ENCODE measurements at places on chromosomes 1 and 21.
A peak's percentile ranks its signal among the peaks of the same experiment; 100 is the strongest.

- no peak for DNase-seq
Observed at GRCh38 chr1:77540501-77541161, 141.8 kb downstream of the ZZZ3 start.

DNA sequence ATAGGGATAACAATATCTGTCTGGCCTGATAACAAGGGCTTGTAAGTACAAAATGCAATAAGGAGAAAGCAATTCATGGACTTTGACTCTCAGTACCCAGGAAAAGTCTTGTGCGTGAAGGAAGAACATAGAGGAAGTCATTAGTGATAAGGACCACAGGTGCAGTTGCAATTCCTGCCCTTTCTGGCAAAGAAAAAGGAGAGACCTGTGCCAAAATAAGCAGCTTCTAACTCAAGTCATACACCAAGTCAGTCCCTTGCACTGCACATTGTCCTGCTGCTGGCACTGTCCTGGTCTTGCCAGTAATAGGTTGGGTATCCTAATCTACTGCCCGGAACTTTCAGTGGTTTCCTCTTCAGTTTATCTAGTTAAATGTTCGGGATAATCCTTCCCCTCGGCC is 14.8 kb upstream of the SOD1 start:
- DNase-seq: no peak

DNA sequence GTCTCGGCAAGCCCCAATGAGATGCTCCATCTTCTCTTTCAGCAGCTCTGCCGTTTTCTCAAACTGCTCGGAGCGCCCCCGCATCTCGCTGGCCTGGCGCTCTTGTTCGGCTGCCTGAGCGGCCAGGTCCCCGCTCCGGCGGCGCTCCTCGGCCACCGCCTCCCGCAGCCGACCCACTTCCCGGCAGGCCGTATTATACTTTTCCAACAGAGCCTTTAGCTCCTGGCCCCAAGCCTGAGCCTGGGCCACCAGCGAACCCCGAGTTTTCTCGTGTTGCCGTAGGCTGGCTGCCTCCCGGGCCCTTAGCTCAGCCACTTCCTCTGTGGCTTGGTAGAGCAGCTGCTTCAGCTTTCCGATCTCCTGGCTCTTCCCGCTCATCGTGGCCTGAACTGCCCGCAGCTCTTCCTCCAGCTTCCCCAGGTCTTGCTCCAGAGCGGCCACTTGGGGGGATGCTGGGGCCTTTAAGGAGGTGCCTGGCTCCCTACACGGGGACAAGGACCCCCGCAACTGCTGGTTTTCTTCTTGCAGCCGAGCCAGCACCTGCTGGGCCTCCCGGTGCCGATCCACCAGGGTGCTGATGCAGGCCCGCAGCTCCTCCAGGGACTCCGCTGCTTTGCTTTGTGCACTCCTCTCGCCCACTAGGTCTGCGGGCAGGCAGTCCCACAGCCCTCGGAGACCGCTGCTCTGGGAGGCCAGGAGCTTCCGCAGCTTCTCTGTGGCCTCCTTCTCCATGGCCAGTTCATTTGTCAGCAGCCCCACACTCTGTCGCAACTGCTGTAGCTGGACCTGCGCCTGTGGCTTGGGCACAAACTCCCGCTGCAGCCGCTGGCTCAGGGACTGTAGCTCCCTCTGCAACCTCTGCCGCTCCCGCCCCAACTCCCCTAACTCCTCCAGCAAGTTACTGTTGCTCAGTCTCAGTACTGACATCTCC is 13.4 kb upstream of the PIAS3 start:
- DNase-seq: peak; percentile 12

DNA sequence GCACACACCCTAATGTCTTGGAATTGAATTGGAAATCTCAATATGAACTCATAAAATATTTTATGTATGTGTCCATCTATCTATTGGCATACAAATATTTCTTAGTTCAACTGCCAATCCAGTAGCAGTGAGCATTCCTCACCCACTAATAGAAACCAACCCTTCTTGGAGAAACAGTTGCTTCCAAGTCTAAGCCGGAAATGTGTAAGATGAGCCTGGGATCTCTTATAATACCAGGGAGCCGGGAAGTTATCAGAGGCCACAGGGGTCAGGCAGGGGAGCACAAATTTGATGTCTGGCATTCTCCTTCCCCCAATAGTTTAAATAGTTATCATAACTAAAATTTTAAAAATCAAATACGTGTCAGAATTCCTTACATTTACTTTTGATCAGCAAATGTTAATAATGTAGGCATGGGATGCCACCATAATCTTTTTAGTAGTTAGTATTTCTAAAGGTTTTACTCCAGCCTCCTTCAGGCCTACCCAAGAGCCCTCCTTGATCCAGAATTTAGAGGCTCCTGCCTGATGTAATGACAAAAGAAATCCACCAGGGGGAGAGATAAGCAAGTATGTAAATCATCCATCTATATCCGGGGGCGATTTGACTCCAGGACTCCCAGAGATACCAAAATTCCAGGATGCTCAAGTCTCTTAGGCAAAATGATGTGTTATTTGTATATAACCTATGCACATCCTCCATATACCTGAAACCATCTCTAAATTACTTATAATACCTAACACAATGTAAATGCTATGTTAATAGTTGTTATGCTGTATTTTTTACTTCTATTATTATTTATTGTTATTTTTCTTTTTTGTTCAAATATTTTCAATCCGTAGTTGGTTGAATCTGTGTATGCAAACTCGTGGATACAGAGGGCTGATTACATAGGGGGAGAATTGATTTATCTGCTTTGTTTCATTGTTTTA is 218.7 kb upstream of the COA6 start:
- DNase-seq: peak; percentile 39

DNA sequence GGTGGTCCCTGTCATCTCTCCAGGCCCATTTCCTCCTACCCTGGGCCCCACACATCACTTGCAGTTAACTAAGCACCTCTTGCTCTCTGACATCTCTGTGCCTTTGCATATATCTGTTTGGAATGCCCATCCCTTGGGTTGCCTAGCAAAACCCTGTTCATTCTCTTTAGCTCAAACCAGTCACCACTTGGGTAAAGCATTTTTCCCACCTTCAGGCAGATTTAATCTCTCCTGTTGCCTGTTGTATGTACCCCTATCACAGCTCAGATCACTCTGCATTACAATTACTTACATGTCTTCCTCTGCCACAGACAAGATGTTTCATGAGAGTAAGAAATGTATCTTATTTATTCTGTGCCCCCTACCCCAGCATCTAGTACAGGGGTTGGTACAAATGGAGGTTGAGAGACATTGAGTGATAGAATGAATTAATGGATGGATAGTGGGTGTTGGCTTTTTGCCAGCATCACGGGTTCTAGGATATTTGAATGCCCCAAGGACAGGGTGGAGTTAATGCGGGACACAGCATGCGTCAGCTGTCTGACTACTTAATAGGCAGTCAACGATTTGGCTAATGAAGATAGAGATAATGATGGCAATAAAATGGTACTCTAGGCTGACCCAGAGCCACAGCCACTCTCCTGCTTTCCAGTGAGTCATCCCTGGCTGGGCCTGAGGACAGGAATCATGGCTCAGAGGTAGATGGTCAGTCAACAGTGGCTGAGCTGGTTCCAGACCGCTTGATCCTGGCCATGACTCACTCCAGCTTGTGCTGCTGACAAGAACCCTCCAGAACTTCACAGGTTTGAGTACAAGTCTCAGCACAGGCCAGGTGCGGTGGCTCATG is 6.5 kb downstream of the NR0B2 start:
- DNase-seq: no peak

DNA sequence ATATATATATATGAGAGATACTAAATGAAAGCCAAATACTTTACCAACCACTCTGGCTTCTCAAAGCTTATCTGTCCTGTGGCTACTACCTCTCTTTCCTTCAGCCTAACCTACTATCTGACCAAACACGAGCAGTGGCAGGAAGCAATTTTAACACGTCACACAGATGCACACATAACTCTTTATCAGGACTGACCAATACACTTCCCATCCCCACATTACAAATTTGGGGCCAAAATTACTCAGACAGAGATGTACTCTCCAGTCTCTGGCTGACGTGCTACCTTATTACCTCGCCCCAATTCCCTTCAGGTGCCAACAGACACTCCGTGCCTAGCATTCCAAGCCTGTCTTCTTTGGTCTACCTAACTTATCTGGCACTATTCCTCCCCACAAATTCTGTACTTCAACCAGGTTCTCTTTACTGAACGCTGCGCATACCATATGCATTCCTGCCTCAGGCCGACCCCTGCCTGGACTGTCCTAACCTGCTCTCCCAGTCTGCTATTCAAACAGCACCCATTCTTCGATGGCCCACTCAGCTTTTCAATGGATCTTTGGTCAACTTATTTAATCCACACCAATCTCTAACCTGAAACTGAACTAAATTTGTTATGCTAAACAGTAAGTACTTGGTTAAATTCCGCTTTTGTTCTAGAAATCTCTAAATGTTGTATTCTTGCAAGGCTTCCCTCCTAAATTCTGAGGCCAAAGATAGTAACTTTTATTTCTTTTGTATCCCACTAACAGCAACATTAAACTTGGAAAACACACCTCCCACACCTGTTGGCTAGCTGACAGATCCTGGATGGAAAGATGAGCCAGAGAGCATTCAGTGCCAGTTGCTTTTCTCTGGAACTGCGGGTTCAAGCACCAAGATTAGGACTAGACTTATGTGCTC is 27.9 kb downstream of the RERE start:
- DNase-seq: no peak

DNA sequence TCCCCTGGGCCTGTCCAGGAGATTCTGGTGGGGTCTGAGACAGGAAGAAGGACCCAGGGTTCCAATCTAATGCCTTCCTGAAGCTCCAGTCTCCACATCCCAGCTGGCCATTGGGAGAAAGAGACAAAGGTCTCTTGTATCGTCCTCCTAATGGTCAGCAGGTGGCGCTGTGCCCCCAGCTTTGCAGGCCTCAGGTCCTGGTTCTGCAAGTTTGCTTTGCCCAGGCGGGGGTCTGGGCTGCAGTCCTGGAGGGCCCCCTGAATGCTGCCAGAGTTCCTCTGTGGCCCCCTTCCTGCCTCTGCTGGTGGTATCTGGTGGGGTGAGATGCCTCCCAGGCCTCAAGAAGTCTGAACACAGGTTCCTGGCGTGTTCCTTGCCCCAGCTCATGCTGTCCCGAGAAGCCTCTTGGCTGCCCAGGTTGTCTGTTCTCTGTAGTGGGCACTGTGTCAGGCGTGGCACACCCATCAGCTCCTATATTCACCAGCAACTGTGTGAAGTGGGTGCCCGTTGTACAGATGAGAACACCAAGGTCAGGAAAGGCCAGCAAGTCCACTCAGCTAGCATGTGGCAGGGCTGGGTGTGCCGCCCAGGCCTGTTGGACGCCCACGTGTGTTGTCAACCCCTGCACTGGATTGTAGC is 33.8 kb upstream of the CSF3R start:
- DNase-seq: peak; percentile 25

DNA sequence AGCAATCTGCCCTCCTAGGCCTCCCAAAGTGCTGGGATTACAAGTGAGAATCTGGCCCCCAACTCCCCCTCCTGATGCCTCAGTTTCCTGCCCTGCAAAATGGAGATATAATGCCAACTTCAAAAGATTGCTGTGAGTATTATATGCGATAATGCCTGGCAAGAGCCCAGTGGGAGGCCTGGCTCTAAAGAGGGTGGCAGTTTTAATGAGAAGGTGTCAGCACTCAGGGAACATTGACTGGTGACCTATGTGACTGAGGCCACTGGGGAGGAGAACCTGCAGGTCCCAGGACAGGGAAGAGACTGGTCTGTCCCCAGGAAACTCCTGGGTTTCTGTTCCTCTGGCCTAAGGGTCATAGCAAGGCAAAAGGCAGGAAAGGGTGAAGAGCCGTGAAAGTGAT is 11.0 kb downstream of the HSPG2 start:
- DNase-seq: no peak

- no peak for DNase-seq
Observed at GRCh38 chr1:222392556-222392955, 155.3 kb downstream of the HHIPL2 start.

GRCh38 chr1:197604302-197604701 is 171.0 kb downstream of the DENND1B start:
- no peak for DNase-seq

DNA sequence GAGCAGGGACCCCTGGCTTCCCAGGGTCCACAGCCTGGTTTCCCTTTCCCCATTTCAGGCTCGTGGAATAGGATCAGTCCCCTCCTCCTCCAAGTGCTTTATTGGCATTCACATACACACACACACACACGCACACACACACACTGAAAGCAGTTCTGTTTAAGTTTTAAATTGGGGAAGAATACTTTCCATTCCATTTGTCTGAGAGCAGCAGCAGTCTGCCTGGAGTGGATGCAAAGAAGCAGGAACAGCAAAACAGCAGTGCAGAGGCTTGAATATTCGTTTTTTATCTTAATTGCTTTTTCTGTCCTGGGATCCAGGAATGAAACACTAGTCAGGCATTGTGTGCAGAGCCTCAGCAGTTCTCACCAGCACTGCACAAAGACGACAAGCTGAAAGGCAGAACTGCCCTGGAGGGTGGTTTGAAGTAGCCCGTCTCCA is 7.1 kb downstream of the CYB561D1 start:
- DNase-seq: no peak

DNA sequence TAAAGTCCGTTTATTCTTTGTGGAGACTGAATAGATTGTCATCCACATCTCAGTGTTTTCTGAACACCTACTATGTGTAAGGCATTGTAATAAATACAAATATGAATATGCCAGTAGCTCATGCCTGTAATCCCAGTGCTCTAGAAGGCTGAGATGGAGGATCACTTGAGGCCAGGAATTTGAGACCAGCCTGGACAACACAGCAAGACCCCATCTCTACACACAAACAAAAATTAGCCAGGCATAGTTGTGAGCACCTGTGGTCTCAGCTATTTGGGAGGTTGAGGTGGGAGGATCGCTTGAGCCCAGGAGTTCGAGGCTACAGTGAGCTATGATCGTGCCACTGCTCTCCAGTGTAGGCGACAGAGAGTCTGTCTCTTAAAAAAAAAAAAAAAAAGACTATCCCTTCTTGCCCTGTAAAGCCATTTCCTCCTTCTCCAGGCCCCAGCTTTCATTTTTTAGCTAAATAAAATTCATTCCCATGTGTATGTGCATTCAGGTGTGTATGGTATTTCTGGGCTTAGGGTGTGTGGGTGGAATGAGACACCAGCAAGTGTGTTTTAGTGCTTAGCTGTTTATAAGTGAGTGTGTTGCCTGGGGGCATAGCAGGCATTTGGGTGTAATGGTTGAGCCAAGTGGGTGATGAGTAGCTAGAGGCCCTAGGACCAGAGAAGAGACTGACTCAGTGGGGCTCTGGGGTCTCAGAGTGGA is 7.8 kb downstream of the CELSR2 start:
- DNase-seq: no peak

DNA sequence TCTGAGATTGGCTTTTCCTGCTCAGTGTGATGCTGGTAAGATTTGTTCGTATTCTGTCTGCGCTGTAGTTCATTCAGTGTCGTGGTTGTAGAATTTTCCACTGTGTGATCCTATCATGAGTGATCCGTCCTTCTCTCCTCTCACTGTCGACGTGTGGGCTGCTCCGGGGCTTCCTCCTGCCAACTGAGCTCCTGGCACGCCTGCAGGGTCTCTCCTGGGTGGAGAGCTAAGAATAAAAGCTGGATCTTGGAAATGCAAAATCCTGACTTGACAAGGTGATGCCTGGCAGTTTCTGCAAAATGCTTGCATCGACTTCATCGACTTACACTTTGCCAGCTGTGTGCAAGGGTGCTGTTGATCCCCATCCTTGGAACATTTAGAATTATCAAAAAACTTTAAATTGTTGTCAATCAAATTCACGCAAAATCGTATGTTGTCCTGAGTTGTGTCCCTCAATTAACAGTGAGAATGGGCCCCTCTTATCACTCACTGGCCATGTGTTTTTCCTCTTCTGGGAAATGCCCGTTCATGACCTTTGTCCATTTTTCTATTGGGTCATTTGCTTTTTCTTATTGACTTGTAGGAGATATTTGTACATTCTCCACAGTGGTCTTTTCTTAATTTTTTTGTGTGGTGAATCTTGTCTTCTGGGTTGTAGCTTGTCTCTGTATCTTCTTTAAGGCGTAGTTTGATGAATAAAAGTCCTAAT is 125.5 kb downstream of the CRYAA start:
- no peak for DNase-seq

GRCh38 chr1:229368347-229368746 is 25.5 kb upstream of the CCSAP start:
- DNase-seq: no peak
